ENCODE measurements at places on chromosomes 2 and 18. TPM values are rescaled to one million over a fixed set of nuclear protein-coding genes. Genes with fewer than 3 reads are reported as not detected.

Gene LYG1
- total RNA-seq = 0.57 TPM

Gene ALLC
- not detected for total RNA-seq

Gene PLCD4
- 0.79 TPM for total RNA-seq

Gene MYO5B
- 0.27 TPM for total RNA-seq

Gene POTEE
- total RNA-seq = 0.40 TPM

Gene HOXD12
- not detected for total RNA-seq

Gene GPR45
- total RNA-seq = not detected

Gene GPR17
- total RNA-seq = not detected

Gene EVX2
- total RNA-seq = not detected

Gene MC5R
- total RNA-seq = not detected

Gene C2orf80
- total RNA-seq = not detected

Gene FBXO36
- total RNA-seq = 1.6 TPM

Gene SPC25
- 16.4 TPM for total RNA-seq

Gene SLC16A14
- total RNA-seq = 0.13 TPM

Gene RFTN2
- 6.5 TPM for total RNA-seq

Gene MROH2A
- total RNA-seq = not detected

Gene GATA6
- total RNA-seq = 23.8 TPM

Gene IL1F10
- not detected for total RNA-seq

Gene ITGB1BP1
- 58.1 TPM for total RNA-seq

Gene SCG2
- not detected for total RNA-seq

Gene RGPD5
- total RNA-seq = 72.5 TPM

Gene TBR1
- under 0.01 TPM for total RNA-seq

Gene CABYR
- total RNA-seq = 5.5 TPM

Gene ABCG8
- total RNA-seq = not detected

Gene IL1RL1
- 159 TPM for total RNA-seq

Gene KCNE4
- total RNA-seq = under 0.01 TPM

Gene LDAH
- 22.1 TPM for total RNA-seq

Gene SERPINB11
- total RNA-seq = not detected

Gene MXD1
- 7.2 TPM for total RNA-seq

Gene C1QL2
- total RNA-seq = not detected

Gene WDR54
- 37.7 TPM for total RNA-seq

Gene AQP12B
- total RNA-seq = not detected

Gene PROKR1
- total RNA-seq = not detected

Gene CGREF1
- total RNA-seq = 1.3 TPM

Gene ACMSD
- total RNA-seq = not detected

Gene ELAC1
- 9.2 TPM for total RNA-seq

Gene AQP12A
- total RNA-seq = not detected

Gene REG3A
- total RNA-seq = not detected

Gene ALK
- not detected for total RNA-seq

Gene CD207
- not detected for total RNA-seq

Gene SLC9A4
- not detected for total RNA-seq

Gene GALNT14
- total RNA-seq = 2.4 TPM

Gene EXOC6B
- 38.2 TPM for total RNA-seq
